A172 (cell line): ENCODE measurements at places on chromosomes 1 and 21. TPM values are rescaled to one million over a fixed set of nuclear protein-coding genes. Genes with fewer than 3 reads are reported as not detected.

The IRF6 gene
- total RNA-seq = 0.02 TPM in 1 of 2 replicates, not detected in the other

The RPTN gene
- total RNA-seq = not detected in 2 replicates

DNA sequence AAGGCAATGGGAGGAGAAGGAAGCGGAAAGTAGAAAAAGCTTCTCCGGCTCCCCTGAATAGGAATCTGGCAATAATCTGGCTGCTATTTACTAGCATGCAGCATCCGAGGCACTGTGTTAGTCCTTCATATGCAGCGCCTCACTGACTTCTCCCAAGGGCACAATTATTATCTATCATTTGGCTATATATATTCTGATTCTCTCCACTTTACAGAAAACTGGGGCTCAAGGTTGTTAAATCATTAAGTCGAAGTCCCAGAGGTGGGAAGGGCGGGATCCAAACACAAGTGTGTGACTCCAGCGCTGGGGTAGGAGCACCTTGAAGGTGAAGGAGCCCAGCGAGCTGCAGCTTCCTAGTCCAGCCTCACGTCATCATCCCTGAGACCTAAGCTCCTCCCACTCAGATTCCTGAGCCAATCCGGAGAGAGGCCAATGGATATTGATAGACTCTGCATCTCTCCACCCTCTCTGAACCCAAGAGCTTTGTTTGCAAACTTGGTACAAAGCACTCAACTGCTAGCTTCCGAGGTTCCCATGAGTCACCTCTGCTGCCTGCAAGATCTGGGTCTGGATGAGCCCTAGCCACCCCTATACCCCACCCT is 16.6 kb upstream of the EYA3 start:
- DNase-seq = peak; percentile 22

The MATN1 gene
- total RNA-seq = not detected in 2 replicates

The MAP3K21 gene
- total RNA-seq = 5.9 and 8.7 TPM in 2 replicates

DNA sequence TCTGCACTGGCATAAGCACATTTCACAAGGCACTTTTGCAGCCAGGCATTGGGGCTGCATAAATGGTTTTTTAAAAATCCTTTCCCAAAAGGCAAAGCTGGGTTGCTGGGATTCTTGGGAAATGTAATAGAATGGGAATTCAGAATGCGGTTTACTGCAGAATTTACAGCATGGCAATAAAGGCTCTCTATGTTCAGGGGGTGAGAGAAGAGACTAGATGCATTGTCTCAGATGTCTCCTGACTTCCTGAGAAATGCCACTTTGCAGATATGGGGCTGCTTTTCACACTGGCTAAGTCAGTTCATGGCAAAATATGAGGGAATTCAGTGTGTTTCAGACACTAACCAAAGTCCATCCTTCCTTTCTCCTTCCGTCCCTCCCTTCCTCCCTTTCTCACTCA is 13.5 kb downstream of the FCGR2B start:
- no peak for DNase-seq

The SYT14 gene
- total RNA-seq = 11.7 and 11.8 TPM in 2 replicates

The EPHA2 gene
- 54.3 and 78.1 TPM in 2 replicates for total RNA-seq

The TMEM81 gene
- total RNA-seq = 1.3 and 3.1 TPM in 2 replicates

DNA sequence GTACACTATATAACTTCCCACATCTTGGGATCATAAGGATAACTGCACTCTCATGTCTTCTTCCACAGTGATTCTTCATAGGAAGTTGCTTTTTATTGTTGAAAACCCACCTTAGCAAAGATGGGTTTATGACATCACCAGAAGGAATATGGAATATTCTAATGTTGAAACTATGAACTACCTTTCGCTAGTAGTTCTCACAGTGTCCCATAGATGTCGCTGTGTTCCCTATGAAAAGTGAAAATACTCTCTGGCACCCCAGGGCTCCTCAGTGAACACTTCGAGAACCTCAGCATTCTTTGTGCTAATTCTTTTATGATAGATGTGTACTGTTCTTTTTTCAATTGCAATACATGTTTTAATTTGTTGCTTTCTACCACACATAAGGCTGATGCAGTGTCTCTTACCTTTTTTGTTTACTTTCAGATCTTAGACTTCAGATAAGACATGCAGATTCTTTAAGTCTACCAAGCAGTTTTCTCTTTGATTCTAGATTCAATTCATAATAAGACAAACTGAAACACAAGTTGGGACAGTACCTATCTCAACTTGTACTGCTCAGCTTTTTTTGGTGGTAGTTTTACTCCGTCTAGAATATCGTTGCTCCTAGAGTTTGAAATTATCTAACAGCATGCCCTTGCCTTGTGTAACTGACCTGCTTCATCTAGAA is 90.8 kb downstream of the GTF2B start:
- peak; percentile 2 for DNase-seq

The LAX1 gene
- not detected in 2 replicates for total RNA-seq

The MAP10 gene
- 0.09 and 0.84 TPM in 2 replicates for total RNA-seq

The KCNK2 gene
- total RNA-seq = 0.05 and 0.29 TPM in 2 replicates

The LENEP gene
- not detected in 2 replicates for total RNA-seq

- DNase-seq = peak; percentile 7
Measured at GRCh38 chr1:51693419-51694155, 76.7 kb downstream of the OSBPL9 start.

DNA sequence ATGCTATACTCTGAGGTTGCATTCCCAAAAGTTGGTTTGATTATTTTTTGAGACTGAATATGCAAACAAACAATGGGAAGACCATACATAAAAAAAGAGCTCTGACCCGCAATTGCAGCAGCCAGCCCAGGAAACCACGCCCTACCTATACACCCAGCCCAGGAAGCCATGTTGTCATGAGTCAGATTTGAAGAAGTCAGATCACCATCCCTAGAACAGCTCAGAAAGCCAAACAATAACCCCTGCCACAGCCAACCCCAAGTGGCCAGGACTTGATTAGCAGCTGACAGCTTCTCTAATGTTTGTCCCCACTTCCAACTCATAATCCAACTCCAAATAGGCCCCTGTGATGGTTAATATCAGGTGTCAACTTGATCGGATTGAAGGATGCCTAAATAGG is 621.9 kb downstream of the NPHP4 start:
- DNase-seq = no peak
